ENCODE measurements at places on chromosomes 11 and 22.

GRCh38 chr11:118649941-118650340, 29.5 kb downstream of the TREH start:
- DNase-seq: no peak

DNA sequence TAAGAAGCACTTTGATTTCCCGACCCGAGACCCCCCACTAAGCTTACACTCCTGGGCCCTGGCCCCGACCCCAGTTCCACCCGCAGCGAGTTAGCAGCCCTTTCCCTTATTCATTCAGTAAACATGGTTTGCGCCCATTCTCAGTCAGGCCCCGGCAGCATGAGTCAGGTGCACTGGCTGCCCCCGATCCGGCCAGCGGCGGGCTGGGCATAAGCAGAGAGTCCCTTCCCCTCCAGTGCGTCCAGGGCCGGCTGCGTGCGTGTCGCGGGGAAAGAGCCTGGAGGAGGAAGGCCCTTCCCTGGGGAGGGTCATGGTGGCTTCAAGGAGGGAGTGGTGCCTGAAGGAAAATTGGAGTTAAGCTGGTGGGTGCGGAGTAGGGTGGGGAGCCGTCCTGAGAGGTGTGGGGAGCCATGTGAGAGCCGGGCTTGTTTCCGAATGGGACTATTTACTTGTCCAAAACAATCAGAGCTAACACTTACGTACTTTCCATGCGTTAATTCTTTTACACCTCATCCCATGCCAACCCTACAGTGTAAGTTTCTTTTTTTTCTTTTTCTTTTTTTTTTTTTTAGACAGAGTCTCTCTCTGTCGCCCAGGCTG, 657 bp downstream of the IGHMBP2 start:
- peak; percentile 37 for DNase-seq

DNA sequence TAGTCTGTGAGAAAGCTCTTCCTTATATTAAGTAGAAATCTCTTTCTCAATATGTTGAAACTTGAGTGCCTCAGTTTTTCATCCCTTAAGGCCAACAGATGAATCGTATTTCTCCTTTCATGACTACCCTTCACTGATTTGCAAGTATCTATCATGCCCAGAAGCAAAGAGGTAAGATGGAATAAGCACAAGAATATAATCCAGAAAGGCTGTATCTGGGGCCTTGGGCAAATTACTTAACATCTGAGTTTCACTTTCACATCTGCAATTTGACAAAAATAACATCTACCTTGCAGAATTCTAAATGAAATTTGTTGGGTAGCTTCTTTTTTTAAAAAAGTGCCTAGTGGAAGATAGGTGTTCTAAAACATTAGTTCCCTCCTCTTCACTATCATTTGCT, 552.4 kb upstream of the ANO5 start:
- DNase-seq: no peak

- no peak for DNase-seq
These were observed 241.5 kb downstream of the DDX10 start for GRCh38 chr11:108906329-108906728.

GRCh38 chr11:27194976-27195375, 154.4 kb downstream of the BBOX1 start:
- DNase-seq: no peak

- no peak for DNase-seq
These were observed 16.2 kb downstream of the CTTN start for GRCh38 chr11:70414341-70415100.

GRCh38 chr22:40024201-40025061, 29.7 kb downstream of the FAM83F start:
- peak; percentile 74 for DNase-seq

- DNase-seq: no peak
These were observed 75.4 kb upstream of the SYT13 start for GRCh38 chr11:45361551-45361950.

- no peak for DNase-seq
These were observed 25.9 kb upstream of the HTATIP2 start for GRCh38 chr11:20337526-20338154.

DNA sequence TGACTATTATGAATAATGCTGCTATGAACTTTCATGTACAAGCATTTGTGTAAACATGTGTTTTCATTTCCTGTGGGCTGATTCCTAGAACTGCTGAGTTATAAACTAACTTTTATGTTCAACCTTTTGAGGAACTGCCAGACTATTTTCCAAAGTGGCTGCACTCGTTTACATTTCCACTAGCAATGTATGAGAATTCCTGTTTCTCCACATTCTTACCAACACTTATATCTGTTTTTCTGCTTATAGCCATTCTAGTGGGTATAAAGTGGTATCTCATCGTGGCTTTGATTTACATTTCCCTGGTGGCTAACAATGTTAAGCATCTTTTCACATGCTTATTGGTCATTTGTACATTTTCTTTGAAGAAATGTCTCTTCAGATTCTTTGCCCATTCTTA, 35.2 kb upstream of the SCUBE2 start:
- DNase-seq: no peak

GRCh38 chr11:72972496-72973128, 158.4 kb downstream of the ATG16L2 start:
- no peak for DNase-seq

DNA sequence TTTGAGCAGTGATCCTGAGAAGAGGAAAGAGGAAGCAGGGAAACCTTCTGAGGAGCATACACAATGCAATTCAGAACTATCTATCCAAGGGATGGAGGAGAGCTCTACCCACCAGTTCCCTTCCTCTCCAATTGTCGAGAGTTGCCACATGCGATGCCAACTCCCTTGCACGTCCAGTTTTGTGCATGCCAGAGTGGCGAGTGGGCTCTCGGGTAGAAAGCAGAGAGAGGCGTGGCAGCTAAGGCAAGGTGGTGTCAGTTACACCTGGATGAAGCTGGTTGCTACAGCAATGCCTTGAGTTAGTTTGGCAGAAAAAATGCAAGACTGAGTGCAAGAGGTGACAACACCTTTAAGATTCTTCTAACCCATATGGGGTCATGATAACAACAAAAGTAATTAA, 420.4 kb upstream of the CCDC90B start:
- DNase-seq: no peak

DNA sequence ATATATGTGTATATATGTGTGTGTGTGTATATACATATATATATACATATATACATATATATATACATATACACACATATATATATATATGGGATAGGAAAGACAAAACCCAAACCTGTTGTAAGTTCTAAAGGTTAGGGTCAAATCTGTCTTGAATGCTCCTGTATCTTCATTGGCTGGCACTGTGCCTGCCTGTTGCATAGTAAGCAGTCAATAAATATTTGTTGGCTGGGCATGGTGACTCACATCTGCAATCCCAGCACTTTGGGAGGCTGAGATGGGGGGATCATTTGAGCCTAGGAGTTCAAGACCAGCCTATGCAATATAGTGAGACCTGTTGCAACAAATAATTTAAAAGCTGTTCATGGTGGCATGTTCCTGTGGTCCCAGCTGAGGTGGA, 205.4 kb downstream of the DBX1 start:
- DNase-seq: no peak

GRCh38 chr22:21937821-21938070, 14.9 kb downstream of the PPM1F start:
- no peak for DNase-seq

GRCh38 chr11:37558619-37559210, 960.7 kb upstream of the RAG2 start:
- no peak for DNase-seq

DNA sequence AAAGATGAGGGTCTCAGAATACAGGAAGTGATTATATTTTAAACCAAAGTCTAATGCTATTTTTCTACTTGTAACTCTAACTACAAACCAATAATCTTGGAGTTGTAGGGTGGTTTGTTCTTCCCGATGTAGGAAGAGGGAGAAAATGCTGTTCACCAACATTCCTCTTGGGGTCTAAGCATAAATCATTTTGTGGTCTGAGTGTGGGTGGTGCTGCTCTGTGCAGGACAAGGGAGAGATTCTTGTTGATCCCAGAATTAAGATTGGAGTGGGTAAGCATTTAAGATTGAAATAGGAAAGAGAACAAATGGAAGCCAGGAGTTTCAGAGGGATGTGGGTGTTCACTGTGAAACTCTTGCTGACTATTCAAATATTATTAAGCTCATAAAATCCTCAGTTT, 38.6 kb upstream of the MMP13 start:
- no peak for DNase-seq

DNA sequence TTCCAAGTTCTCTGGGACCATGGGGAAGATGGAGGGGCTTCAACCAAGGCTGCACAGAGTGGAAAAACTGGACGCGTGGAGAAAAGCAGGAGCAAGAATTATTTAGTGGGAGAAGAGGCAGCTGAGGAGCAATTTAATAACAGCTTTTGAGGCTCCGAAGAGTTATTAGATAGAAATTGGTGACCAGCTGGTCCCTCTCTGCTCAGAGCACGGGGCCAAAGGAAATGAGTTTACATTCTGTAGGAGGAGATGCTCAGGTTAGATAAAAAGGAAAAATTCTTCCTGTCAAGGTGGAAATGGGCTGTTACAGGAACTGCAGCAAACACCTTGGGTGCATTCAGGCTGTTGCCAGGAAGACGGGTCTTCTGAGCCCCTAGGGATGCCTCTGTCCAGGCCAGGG, 47.0 kb upstream of the GALNT18 start:
- DNase-seq: no peak

- DNase-seq: no peak
These were observed 119.9 kb downstream of the CTTN start for GRCh38 chr11:70517988-70518907.

DNA sequence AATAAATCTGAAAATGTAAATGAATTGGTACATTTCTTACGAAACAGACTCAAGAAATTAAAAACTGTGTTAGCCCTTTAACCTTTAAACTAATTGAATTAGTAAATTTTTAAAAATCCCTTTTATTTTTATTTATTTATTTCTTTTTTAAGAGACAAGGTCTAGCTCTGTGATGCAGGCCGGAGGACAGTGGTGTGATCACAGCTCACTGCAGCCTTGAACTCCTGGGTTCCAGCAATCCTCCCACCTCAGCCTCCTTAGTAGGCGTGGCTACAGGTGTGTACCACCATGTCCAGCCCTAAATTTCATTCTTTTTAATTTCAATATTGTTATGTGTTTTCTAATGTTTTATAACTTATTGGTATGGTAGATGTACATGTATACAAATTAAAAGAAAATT, 72.6 kb downstream of the MYEOV start:
- no peak for DNase-seq

DNA sequence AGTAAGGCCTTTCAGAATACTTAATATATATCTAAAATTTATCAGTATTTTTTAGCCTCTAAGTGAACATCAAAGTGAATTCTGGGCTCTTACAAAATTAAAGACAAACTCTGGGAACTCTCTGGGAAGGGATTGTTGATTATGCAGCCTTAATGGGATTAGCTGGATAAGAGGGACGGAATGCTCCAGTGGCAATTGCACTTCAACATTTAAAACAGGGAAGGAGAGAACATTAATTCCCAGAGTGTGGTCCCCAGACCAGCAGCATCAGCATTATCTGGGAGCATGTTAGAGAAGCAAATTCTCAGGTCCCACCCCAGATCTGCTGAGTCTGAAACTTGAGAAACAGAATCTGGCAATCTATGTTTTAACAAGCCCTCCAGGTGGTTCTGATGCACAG, 46.5 kb downstream of the POLD3 start:
- DNase-seq: no peak

- peak; percentile 75 for DNase-seq
These were observed 3.9 kb downstream of the UCP3 start for GRCh38 chr11:74004759-74005615.

- DNase-seq: no peak
These were observed 4.2 kb upstream of the SORL1-AS1 start for GRCh38 chr11:121456816-121457431.

DNA sequence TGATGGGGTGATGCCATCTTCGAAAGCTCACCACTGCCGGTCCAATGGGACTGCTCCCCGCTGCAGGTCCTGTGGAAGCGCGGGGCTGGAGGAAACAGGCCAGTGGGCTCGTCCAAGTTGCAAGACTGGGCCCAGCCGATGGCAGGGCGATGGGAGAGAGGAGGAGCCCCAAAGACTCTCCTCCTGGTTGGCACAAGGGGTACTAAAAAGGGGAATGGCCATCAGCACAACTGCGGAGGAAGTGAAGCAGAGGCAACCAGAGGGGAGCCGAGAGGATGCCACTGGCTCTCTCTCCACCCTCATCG, 357.1 kb downstream of the SHANK2 start:
- DNase-seq: no peak

GRCh38 chr11:29606330-29607031, 410.3 kb downstream of the KCNA4 start:
- no peak for DNase-seq

- DNase-seq: no peak
These were observed 100.4 kb upstream of the DDI1 start for GRCh38 chr11:103936059-103936458.

GRCh38 chr11:43010042-43010441, 301.8 kb upstream of the API5 start:
- DNase-seq: no peak

GRCh38 chr11:111733611-111734088, 32.5 kb downstream of the PPP2R1B start:
- DNase-seq: no peak

DNA sequence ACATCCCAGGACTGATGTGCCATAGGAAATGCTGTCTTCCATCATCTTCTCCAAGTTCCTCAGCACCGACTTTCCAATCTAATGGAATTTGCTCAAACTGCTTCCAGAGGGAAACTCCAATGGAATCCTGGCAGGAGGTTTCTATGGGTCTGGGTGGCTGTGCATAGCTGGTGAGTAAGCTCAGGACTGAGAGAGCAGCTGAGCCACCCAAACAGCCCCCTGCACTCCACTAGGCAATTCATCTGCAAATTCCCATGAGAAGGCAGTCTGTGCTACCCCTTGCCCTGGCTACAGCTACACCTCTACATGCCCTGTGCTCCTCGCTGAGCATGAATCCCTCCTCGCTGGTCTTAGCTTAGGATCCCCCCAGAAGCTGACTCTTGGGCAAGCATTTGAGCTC, 127.9 kb upstream of the CSNK2A3 start:
- no peak for DNase-seq

- DNase-seq: no peak
These were observed 125.6 kb upstream of the CSNK2A3 start for GRCh38 chr11:11478687-11479086.

- DNase-seq: no peak
These were observed 143.6 kb upstream of the POU2AF2 start for GRCh38 chr11:111101881-111102280.

DNA sequence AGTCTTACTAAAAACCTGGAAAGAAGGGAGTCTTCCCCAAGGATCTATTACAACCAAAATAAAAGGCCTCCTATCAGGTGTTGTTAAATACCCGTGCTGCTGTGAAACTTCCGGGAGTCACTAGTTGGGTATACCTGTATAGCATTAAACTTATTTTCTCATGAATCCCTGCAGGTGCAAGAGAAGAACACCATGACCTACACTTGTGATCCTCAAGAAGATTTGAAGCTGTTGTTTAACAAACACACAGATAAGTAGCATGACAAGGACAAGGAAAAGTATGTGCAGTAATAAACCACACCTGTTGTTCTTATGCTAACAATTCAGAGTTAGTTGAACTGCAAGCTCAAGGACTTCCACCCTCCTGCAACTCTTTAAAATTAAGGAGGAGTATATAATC, 12.0 kb downstream of the OR4C45 start:
- no peak for DNase-seq
